ENCODE measurements at places on chromosomes 3 and 15. TPM values are rescaled to one million over a fixed set of nuclear protein-coding genes. Genes with fewer than 3 reads are reported as not detected.
A peak's percentile ranks its signal among the peaks of the same experiment; 100 is the strongest.

DNA sequence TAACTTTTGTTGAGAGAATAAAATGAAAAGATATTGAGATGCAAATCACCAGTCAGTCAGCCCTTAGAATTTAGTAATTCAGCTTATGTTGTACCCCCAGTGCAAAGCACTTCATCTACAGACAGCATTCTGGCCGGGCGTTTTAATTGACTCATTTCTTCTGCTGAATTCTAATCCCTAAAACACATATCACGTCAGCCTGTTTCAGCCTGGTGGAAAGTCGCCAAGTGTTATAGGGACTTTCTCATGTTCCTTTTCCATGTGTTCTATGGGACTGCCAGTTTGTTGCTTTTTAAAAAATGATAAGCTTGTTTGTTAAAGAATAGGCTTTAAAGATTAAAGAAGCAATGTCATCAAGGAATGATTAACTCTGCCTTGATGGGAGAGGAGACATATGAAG is 169.7 kb upstream of the BFSP2 start:
- DNase-seq: no peak

The CKMT1A gene
- not detected for total RNA-seq

The SEC62 gene
- 112 TPM for total RNA-seq

DNA sequence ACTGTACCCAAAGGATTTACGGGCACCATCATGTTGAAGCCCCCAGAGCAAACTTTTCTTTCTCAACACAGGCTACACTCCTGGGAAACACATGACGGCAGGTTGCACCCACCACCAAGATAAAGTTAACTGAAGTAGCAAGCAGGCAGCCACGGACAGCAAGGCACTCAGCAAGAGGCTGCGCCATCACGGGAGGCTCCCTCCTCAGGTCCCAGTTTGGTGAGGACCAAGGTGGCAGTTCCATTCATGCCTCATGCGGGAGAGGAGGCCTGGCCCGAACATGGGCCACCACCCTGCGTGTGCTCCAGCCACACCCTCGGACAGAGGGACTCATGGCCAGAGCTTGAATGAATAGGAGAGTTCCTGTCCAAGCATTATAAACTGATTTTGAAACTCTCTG is 6.8 kb downstream of the ADCY5 start:
- DNase-seq: no peak

The GPR15 gene
- total RNA-seq: not detected

DNA sequence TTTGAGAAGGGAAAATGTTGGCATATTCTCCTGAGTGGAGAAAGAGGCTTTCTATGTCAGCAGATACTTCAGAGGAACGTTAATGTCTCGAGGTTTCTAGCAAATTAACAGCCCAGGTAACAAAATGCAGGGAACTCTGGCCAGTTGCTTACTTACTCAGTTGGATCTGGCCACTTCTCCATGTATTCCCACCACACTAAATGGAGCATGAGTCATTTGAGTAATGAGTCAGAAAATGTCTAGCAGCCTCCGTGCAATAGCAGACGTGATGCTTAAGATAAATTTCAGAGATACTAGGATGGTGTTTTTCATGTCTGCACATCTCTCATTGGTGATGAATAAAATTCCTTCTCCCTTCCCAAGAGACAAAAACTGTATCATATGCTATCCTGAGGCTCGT is 671.5 kb downstream of the FHIT start:
- DNase-seq: no peak

GRCh38 chr3:194769020-194769643 is 83.4 kb downstream of the FAM43A start:
- DNase-seq: peak; percentile 88

- no peak for DNase-seq
These were observed 10.8 kb downstream of the IP6K1 start for GRCh38 chr3:49775538-49775937.

Data from osteocyte (in vitro differentiated cells).